Hepatocyte (in vitro differentiated cells): ENCODE measurements at places on chromosomes 2 and 18. TPM values are rescaled to one million over a fixed set of nuclear protein-coding genes. Genes with fewer than 3 reads are reported as not detected.

GRCh38 chr18:25230658-25231326 lies 121.2 kb downstream of the ZNF521 start:
- H3K27ac ChIP-seq = peak overlapping the region; percentile 10
- H3K4me3 ChIP-seq = no peak overlapping the region
- no peaks in the 10 kb centered on the region for H3K27me3 ChIP-seq
- H3K4me1 ChIP-seq = peaks cover 19% of the 10 kb centered on the region

- H3K36me3 ChIP-seq = no peaks in the 10 kb centered on the region
- no peaks in the 10 kb centered on the region for H3K4me1 ChIP-seq
- DNase-seq = no peak
- H3K27me3 ChIP-seq = no peaks in the 10 kb centered on the region
Observed at GRCh38 chr18:1976484-1976883, 594.8 kb downstream of the METTL4 start.

Gene CRYGC
- 1.3 TPM in 1 of 2 replicates, not detected in the other for total RNA-seq

- DNase-seq = no peak
- H3K4me3 ChIP-seq = no peak overlapping the region
- peaks cover 4% of the 10 kb centered on the region for H3K4me1 ChIP-seq
- H3K27ac ChIP-seq = no peak overlapping the region
Observed at GRCh38 chr2:102768892-102769291, 7.1 kb downstream of the TMEM182 start.

DNA sequence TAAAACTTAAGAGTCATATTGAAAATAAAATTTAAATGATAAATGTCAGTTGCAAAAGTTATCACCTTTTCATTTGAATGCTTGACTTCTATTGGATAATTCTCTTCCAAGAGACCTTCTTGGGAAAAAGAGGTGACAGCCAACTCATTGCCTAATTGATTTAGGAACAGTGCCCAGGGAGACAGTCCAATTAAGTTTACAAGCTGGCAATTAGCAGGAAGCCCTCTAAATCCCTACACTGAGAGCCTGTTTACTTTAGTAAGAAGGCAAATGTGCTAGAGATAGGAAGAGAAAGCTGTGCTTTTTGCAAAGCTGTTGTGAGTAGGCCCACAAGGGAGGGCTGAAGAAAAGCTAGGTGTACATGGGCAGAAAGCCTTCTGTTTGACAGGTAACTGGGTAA lies 189.1 kb downstream of the WDPCP start:
- H3K4me1 ChIP-seq = no peaks in the 10 kb centered on the region
- no peak for DNase-seq
- H3K36me3 ChIP-seq = no peaks in the 10 kb centered on the region
- H3K4me3 ChIP-seq = no peak overlapping the region
- H3K27me3 ChIP-seq = no peaks in the 10 kb centered on the region

Gene TYMS
- 15.1 and 16.9 TPM in 2 replicates for total RNA-seq

DNA sequence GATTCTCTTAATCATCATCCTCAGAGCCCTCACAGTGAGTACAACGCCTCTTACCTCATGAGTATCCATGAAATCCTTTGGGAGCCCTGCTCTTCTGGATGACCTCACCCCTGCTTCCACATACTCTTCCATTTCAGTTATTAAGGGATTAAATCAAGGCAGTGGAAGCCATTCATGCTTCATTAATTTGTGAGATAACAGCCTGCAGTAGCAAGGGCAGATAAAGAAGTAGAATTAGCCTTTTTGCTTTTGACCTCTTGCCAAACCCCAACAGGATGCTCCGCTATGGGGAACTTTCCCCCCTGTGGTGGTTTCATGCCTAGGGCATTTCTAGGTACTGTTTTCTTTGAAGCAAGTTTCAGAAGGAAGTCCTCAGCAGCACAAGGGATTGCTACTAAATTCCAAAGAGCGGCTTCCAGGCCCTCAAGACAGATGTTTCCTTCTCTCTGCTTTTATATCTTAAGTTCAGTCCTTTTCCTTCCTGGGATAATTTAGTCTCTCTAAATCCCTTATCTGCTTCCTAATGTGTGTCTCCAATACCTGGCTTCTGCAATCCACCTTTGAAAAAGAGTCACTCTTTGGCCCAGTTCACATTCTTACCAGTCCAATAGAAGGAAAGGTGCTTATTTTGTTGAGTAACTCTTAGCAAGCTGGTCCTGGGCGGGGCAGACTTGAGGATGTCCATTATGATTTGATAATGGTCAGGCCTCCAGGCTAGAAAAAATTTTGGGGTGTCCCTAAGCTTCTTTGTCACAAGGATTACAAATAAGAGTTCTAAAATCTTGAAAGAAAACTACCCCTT lies 76.9 kb downstream of the MYO1B start:
- no peak for DNase-seq
- H3K36me3 ChIP-seq = no peaks in the 10 kb centered on the region
- no peaks in the 10 kb centered on the region for H3K27me3 ChIP-seq
- H3K4me3 ChIP-seq = no peak overlapping the region
- peaks cover 21% of the 10 kb centered on the region for H3K4me1 ChIP-seq
- no peak overlapping the region for H3K27ac ChIP-seq

Gene ARHGEF33
- total RNA-seq = 0.12 and 0.27 TPM in 2 replicates

DNA sequence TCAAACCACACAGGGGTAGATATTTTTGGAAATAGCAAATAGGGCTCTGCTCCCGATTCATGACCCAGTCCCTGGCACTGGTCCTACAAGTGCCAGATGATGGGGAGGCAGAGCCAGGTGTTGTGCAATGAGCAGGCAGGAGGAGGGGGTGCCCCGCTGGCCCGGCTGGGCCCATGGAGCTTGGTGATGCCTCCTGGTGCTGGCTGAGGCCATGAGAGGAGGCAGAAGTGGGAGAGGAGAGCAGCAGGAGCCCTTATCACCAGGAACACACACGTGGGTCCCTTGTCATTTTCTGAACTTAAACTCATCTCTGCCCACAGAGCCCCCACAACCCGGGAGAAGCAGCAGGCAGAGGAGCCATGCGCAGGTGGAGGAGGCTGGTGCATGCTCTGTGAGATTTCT lies 90.5 kb upstream of the MAPK4 start:
- no peak for DNase-seq
- H3K36me3 ChIP-seq = no peaks in the 10 kb centered on the region
- H3K4me1 ChIP-seq = peaks cover 6% of the 10 kb centered on the region
- H3K27ac ChIP-seq = no peak overlapping the region
- no peak overlapping the region for H3K4me3 ChIP-seq
- H3K27me3 ChIP-seq = no peaks in the 10 kb centered on the region

- no peak overlapping the region for H3K27ac ChIP-seq
- no peak overlapping the region for H3K4me3 ChIP-seq
- no peaks in the 10 kb centered on the region for H3K36me3 ChIP-seq
- H3K4me1 ChIP-seq = peaks cover 4% of the 10 kb centered on the region
- H3K27me3 ChIP-seq = peaks cover 24% of the 10 kb centered on the region
- peak; percentile 50 for DNase-seq
Observed at GRCh38 chr2:105179469-105180372, 61.8 kb upstream of the GPR45 start.

DNA sequence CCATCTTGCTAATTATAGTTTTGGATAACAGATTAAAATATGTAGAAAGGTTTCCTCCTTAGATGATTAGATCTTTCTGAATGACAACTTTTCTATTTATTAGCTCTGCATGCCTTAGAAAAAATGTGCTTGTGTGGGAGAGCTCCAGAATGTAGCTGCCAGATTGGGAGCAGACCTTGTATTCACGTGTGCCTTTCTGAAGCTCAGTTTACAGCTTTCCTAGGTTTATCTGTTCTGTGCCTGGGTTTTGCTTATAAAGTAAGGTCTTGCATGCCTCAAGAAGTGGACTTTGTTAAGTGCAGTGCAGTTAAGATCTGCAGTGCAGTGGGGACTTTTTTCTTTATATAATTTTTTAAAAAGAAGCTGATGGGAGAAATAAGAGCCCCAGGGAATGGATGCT lies 179.0 kb downstream of the DCC start:
- no peaks in the 10 kb centered on the region for H3K36me3 ChIP-seq
- peak overlapping the region; percentile 38 for H3K27ac ChIP-seq
- H3K27me3 ChIP-seq = no peaks in the 10 kb centered on the region
- H3K4me1 ChIP-seq = peaks cover 4% of the 10 kb centered on the region
- no peak overlapping the region for H3K4me3 ChIP-seq

Gene VIT
- total RNA-seq = 0.33 and 0.76 TPM in 2 replicates

Gene SLC35F5
- 132 and 145 TPM in 2 replicates for total RNA-seq

DNA sequence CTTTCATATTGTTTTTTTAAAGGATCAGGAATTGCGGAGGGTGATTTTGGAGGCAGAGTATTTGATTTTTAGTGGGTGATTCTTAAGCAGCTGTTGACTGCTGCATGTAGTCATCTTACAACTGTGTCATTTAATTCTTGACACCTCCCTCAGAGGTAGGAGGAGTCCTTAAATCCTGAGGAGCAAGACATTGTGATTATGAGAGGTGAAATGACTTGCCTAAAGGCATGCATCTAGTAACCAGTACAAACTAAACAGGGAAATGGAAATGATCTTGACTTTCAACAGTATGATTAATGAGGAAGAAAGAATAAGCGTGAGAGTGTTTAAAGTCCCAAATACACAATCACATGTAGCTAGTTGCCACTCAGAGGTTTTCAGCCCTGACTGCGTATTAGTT lies 440.7 kb downstream of the THSD7B start:
- no peak overlapping the region for H3K27ac ChIP-seq
- no peak overlapping the region for H3K4me3 ChIP-seq
- H3K4me1 ChIP-seq = peaks cover 8% of the 10 kb centered on the region
- H3K27me3 ChIP-seq = no peaks in the 10 kb centered on the region
- DNase-seq = no peak
- H3K36me3 ChIP-seq = no peaks in the 10 kb centered on the region

DNA sequence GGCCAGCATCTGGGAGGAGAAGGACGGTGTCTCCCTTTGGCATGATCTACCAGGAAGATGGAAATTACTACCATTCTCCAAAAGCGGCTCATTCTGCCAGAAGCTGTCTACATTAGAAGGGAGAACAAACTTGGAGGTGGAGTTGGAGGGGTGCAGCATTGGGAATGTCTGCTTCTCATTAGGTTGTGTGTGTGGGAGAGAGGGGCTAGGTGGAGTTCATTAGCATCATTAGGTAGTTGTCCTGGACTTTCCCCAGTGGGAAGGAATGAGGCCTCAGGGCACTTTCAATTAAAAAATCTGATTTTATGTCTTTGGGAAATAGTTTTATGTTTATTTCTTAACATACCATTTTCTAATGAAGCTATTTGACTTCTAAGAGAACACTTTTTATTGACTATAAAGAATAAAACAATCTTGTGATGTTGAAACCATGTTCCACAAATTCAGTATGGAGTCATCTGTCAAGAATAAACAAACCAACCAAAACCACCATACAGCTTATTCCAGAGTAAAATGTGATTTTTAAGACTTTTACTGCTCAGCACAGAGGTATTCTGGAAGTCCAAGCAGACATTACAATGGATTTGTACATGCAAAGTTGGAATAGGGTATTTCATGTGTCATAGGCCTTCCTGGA lies 60.6 kb downstream of the VAPA start:
- peaks cover 6% of the 10 kb centered on the region for H3K4me1 ChIP-seq
- no peaks in the 10 kb centered on the region for H3K36me3 ChIP-seq
- DNase-seq = no peak
- peak overlapping the region; percentile 39 for H3K27ac ChIP-seq
- H3K4me3 ChIP-seq = no peak overlapping the region

Gene C2orf68
- 21.6 and 23.1 TPM in 2 replicates for total RNA-seq

- no peaks in the 10 kb centered on the region for H3K27me3 ChIP-seq
- H3K27ac ChIP-seq = no peak overlapping the region
- H3K4me3 ChIP-seq = no peak overlapping the region
Observed at GRCh38 chr2:205776139-205776538, 93.8 kb downstream of the NRP2 start.

DNA sequence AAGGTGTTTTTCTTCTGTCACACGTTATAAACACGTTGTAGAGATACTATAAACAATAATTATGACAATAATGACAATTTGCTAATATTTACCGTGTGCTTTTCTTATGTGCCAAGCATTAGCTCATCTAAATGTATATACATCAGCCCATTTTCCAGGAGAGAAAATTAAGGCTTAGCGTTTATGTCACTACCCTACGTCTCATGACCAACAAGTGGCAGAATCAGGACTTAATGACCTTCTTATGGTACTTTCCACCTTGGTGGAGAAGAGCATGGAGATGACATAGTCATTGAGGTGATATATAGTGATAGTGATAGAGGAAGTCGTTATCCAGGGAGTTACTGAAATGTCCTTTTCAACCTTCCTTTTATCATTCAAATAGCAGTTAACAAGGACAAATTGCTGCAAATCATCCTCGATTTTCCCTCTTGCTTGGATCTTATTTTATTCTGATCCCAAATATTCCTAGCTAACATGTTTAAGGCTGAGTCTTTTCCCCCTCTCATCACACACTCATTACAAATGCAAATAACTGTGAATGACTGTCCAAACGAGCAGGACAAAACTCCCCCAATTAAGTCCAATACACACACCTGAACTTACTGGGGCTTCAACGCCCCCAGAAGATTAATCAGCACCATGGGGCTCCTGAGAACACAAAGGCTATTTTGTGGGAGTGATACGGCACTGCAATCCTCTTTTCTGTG lies 27.3 kb downstream of the SPRED2 start:
- peak overlapping the region; percentile 75 for H3K27ac ChIP-seq
- DNase-seq = no peak
- no peaks in the 10 kb centered on the region for H3K27me3 ChIP-seq
- no peak overlapping the region for H3K4me3 ChIP-seq
- H3K4me1 ChIP-seq = no peaks in the 10 kb centered on the region
- no peaks in the 10 kb centered on the region for H3K36me3 ChIP-seq

- no peak overlapping the region for H3K4me3 ChIP-seq
- H3K27me3 ChIP-seq = no peaks in the 10 kb centered on the region
- no peaks in the 10 kb centered on the region for H3K36me3 ChIP-seq
- H3K4me1 ChIP-seq = no peaks in the 10 kb centered on the region
Observed at GRCh38 chr18:31555971-31556747, 35.5 kb upstream of the TTR start.

DNA sequence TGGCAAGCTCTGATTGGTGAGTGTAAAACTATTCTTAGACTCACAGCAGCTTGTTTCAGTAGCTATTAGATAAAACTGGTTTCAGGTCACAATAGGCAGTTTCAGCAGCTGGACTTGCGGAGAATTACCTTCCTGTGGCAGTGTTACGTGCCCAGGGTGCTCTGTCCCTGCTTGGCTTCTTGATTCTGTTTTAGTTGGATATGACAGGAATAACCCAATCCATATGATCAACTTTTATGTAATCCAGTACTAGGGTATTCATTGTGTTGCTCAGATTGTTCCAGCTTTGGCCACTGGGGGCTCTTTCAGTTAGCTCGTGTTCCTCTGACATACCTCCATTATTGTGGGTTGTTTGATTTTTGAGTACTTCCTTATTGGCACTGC lies 43.1 kb downstream of the INPP4A start:
- no peak overlapping the region for H3K4me3 ChIP-seq
- H3K27ac ChIP-seq = no peak overlapping the region
- no peaks in the 10 kb centered on the region for H3K36me3 ChIP-seq
- no peaks in the 10 kb centered on the region for H3K27me3 ChIP-seq

DNA sequence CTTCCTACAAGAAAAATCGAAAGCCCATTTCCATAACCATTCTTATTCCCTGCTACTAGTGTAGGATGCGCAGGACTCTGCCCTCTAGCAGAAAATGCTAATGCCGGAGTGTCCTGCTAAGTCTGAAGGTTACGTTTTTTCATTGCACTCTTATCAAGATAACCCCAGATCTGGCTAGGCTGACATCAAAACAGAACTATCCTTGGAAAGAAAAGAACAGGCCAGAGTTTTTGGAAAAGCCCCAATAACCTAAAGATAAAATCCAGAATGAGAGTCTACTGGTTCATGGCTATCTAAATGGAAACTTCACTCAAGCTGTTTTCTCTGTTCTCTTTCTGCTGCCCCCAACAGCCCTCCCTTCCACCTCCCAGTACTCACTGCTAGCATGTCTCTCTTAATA lies 913 bp downstream of the RNF152 start:
- DNase-seq = peak; percentile 11
- H3K4me3 ChIP-seq = no peak overlapping the region
- H3K27ac ChIP-seq = no peak overlapping the region
- peaks cover 21% of the 10 kb centered on the region for H3K4me1 ChIP-seq
- H3K36me3 ChIP-seq = no peaks in the 10 kb centered on the region
